ENCODE measurements at places on chromosomes 16 and 17. TPM values are rescaled to one million over a fixed set of nuclear protein-coding genes. Genes with fewer than 3 reads are reported as not detected.

DNA sequence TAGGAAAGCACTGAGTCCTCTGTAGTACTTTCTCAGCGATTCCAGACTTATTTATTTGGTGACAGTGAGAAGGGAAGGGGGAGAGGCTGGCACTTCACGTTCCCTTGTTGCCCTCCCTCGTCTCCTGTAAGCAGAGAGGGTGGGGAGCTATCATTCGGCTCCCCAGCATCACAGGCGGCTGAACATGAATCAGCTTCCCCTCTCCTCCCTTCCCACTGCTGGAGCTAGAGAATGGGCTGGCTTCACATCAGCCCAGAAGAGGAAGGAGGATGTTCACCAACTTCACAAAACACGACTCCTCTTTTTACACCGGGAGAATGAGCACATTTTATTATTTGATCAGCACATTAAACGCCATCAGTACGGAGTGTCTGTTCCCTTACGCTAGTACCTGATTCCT lies 6.7 kb upstream of the CMIP start:
- no peak for DNase-seq

DNA sequence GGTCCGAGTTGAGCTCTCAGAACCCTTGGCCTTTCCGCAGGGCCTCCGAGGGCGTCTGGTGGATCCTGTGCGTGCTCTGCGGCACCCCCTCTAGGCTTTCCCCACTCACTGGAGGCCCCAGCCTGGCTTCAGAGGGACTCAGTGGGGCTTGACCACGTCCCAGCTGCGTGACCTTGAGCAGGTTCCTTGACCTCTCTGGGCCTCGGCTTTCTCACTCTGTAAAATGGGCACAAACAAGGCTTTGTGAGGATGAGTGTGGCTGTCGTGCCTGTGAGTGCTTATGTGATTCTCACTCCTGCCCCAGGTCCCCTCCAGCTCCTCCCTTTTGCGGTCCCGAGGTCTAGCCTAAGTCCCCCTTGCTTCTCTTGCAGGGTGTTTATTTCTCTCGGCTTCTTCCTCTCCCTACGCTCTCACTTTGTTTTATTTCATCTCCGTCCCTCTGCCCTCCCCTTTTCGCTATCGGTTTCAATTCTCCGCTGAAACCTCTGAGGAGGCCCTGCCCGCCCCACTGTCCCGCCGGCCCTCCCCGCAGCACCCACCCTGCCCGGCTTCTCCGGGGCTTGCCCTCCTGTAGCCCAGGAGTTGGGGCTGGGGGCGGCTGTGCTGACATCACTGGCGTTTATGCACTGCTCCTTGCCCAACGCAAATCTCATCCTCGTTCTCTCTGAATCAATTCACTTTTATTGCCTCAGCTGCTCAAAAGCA lies 82.3 kb upstream of the CBX4 start:
- DNase-seq, result no peak

GRCh38 chr17:31511195-31511578 lies 119.7 kb downstream of the RAB11FIP4 start:
- no peak for DNase-seq

The CLEC3A gene
- not detected for total RNA-seq

The ALKBH5 gene
- total RNA-seq, result 120 TPM

The NOD2 gene
- 0.08 TPM for total RNA-seq

The SULT1A4 gene
- total RNA-seq, result 1.8 TPM
